ENCODE measurements at places on chromosomes 2 and 18.
A peak's percentile ranks its signal among the peaks of the same experiment; 100 is the strongest.

DNA sequence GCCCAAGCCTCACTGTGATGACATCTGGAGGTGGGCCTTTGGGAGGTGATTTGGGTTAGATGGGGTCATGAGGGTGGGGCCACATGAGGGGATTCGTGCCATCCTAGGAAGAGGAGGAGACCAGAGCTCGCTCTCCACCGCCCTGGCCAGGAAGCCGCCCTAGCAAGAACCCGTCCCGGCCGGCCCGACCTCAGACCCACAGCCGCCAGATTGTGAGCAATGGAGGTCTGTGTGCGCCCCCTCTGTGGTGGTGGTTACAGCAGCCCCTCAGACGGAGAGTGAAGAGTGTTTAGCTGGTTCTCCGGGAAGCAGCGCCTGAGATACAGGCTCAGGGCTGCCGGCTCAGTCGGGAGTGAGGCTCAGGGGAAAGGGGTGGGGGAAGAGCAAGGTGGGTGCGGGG lies 83.3 kb downstream of the RTP5 start:
- no peak for DNase-seq

DNA sequence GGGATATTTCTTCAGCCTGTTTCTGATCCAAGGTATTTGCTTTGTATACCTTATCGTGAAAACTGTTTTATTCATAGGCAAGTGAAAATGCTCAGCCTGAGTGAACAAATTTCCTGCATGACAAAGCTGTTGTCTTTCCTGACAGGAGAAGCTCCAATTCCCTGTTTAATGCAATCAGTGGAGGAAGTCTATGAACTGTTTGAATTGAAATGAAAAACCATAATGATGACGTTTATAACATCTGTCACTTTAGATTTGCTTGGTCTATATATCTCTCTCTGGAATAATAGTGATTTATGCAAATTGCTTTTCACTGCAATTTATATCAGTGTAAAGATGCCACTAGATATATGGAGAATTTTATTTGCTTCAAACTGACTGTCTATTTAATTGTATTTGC lies 239.4 kb upstream of the HNMT start:
- no peak for DNase-seq

- peak; percentile 35 for DNase-seq
Measured at GRCh38 chr2:109247812-109248211, 118.8 kb downstream of the SH3RF3 start.

DNA sequence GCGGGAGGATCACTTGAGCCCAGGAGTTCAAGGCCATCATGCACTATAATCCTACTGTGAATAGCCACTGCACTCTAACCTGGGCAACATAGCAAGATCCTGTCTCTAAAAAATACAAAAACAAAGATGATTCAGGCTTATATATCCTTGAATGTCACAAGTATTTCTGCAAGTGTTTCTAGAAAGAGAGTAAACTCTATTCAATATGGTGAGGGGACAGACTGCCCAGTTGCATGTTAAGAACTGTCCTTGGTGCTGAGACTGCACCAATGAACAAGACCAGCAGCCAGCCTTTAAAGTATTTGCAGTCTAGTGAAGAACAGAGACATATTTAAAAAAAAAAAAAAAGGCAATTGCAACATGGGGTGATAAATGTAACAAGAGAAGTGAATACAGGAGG lies 16.4 kb downstream of the MAP3K19 start:
- no peak for DNase-seq

DNA sequence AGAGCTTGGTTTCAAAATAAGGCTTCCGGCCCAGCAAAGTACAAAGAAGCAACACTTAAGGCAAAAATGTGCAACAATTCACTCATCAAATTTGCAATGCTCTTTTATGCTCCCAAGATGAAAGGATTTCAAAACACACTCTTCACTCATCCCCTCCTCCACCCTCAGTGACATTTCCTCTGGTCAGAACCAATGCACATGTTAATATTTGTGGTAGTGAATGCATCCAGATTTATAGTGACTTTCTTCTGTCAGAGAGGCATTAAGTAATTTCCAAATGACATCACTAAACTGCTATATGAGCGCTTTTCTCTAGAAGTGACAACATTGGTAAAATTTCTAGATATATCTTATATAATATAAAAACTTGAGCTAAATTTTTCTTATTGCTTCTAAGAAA lies 800.4 kb downstream of the NRXN1 start:
- no peak for DNase-seq

GRCh38 chr2:170694316-170694715 lies 20.8 kb upstream of the SP5 start:
- no peak for DNase-seq

DNA sequence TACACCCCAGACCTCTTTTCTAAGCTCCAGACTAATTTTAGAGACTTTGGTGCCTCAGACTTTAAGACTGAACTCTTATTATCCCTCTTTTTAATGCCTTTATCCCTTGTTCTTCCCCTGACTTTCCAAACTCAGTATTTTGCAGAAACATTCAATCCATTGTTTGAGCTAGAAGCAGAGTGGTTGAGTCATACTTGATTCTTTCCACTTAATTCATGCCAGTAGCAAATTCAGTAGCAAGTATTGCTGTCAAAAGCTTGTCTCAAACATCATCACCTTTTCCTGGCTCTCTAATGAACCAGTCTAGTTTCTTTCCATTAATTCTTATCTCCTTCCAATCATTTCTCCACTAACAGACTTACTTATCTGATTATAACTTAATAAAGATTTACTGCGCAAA lies 699.7 kb upstream of the ZNF804A start:
- DNase-seq = no peak

- no peak for DNase-seq
Measured at GRCh38 chr18:73646772-73647171, 500.9 kb downstream of the FBXO15 start.

GRCh38 chr18:43634994-43635393 lies 357.7 kb upstream of the SYT4 start:
- DNase-seq = no peak

- no peak for DNase-seq
Measured at GRCh38 chr18:46832849-46833248, 76.0 kb upstream of the ST8SIA5 start.

GRCh38 chr2:160246356-160246755 lies 46.3 kb upstream of the ITGB6 start:
- no peak for DNase-seq

DNA sequence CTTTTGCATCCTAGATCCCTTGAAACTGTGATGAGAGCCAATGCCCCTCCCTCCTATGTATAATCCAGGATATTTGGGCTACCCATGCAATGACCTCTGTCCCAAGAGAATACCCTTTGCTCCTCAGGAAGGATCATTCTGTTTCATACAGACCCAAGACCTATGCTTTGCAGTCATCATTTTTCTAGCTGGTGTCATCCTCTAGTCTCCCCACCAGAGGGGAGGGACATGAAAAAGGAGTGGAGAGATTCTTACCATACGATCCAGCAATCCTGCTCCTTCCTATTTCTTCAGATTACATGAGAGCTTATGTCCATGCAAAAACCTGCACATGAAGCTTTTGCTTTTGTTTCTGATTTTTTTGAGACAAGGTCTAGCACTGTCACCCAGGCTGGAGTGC lies 13.8 kb upstream of the GIGYF2 start:
- DNase-seq = no peak

- no peak for DNase-seq
Measured at GRCh38 chr2:29323961-29324360, 208.7 kb downstream of the CLIP4 start.

DNA sequence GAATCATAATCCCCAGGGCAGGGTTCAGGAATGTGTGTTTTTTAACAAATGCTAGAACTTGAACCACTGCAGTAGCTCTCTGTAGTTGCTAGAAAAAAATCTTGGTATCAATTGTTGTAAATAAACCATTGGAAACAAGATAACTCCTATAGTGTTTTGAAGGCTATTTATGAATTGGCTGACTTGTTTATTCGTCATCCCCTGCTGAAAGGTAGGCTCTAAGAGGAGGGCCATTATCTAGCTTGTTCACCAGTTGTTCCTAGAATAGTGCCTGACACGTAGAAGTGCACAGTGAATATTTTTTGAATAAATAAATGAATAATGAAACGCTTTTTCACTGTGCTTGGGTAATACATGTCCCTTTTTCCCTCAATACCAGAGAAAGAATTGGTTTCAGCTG lies 211.4 kb downstream of the BABAM2 start:
- DNase-seq = no peak

DNA sequence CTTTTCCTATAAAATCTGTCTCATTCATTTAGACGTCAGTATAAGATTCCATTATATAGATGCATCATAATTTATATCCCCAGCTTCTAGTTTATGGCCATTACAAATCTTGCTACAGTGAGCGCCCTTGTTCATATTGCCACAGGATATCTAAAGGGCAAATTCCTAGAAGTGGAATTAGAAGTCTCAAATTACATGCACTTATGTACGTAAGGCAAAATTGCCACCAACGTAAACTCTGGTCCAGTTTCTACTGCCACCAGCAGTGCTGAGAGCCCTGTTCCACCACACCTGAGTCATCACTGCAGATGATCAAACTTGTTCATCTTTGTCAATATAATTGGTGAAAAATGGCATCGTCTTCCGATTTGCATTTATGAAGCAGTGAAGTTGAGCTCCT lies 90.9 kb upstream of the ID2 start:
- DNase-seq = no peak

DNA sequence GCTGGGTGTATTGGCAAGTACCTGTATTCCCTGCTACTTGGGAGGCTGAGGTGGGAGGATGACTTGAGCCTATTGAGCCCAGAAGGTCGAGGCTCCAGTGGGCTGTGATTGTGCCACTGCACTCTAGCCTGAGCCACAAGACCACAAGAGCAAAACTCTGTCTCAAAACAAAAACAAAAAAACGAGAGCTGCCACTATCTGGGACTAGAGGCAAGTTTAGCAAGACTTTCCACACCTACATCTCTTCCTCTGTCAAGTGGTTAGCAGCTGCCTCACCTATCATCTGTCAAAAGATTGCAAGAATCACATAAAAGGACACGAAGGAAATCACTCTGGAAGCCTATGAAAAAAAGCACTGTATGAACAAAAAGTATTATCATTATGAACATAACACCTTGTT lies 55.2 kb upstream of the RIOK3 start:
- DNase-seq = no peak

DNA sequence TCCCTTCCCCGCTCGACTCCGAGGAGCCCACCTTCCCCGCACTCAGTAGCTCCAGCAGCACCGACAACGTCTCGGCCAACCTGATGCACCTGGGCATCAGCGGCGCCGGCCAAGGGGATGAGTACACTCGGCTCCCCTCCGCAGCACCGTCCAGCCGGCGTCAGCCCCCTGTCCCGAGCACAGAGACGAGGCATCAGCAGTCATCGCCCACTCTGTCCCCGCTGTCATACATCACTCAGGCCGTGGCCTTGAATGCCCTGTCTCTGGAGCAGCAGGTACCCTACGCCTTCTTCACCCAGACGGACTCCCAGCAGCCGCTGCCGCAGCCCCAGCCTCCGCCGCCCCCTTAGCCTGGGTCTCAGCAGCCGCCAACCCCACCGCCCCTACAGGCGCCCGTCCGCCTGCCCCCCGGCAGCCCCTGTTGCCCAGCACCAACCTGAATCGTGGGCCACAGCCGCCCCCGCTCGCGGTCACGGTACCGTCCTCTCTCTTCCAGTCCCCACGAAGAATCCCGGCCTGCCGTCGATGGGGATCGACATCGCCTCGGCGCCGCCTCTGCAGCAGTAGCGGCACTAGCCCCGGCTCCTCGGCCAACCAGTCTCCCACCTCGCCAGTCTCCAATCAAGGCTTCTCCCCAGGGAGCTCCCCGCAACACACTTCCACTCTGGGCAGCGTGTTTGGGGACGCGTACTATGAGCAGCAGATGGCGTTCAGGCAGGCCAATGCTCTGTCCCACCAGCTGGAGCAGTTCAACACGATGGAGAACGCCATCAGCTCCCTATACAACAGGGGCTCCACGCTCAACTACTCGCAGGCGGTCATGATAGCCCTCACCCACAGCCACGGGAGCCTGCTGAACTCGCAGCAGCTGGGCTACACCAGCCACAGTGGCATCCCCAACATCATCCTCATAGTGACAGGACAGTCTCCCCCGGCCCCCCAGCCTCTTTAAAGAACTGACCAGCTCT lies 1195.9 kb upstream of the CHAC2 start:
- DNase-seq = no peak

GRCh38 chr18:57855551-57855950 lies 52.4 kb upstream of the ATP8B1 start:
- no peak for DNase-seq

GRCh38 chr2:27086724-27087593 lies at the start of gene KHK:
TSS of gene KHK (plus strand) at chr2:27086772. CDS start at chr2:27087260, 488 bp downstream.
- DNase-seq = peak; percentile 65

DNA sequence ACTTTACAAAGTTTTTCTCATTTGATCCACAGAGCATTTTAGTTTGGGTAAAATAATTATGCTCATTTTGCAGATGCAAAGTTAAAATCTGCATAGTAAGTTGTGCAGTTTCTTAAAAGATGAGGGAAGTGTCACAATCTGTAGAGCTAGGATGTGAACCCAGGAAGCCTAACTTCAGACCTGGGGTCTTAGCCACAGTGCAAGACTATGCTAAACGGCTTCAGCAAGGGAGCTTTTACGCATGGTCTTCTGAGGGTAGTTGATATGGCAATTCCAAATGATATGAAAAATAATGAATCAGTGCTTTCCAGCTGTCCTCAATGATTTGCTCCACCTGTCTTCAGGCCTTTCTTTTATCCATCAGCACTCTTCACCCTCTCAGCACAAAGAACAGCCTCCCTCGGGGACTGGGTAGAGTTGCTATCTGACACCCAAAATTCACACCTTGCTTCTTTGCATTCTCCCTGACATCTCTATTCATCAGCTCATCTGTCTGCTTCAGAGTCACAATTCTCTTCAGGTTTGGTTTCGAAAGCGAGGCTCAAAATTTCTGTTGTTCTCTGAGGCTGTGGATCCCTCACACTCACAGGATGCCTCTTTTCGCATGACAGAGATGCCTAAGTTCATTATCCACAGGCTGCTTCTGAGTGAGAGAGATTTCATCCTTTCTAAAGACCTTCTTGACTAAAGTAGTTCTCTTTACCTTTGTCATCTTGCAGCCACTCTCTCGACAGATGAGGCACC lies 302.5 kb downstream of the NRXN1 start:
- no peak for DNase-seq

GRCh38 chr2:241802421-241803318 lies 6.3 kb upstream of the NEU4 start:
- DNase-seq = no peak

DNA sequence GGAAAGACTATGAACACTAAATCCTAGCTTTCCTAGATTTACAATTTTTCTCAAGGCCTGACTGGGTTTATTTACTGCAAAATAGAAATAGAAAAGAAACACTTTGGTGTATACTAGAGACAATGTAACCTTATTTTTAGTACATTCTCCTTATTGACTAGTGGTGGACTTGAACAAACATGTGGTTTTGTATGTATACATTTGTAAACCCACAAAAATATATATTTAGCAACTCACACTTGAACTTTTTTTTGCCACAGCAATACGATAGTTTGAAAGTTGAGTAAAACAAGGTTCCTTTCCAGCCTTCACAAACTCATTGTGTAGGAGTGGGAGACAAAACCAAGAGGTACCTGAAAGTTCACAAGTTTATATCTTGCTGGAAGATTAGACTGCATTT lies 1633.4 kb upstream of the LRRTM1 start:
- DNase-seq = no peak

GRCh38 chr2:215293879-215294278 lies 18.0 kb upstream of the ATIC start:
- no peak for DNase-seq

- no peak for DNase-seq
Measured at GRCh38 chr18:48601343-48601742, 62.5 kb downstream of the CTIF start.

Data from head of caudate nucleus (tissue), 42 donors.